ENCODE measurements at places on chromosomes 7 and 10.

- no peak for DNase-seq
Observed at GRCh38 chr7:102814025-102814471, 65.2 kb downstream of the FAM185A start.

GRCh38 chr7:55549457-55549856 is 22.8 kb downstream of the VOPP1 start:
- no peak for DNase-seq

DNA sequence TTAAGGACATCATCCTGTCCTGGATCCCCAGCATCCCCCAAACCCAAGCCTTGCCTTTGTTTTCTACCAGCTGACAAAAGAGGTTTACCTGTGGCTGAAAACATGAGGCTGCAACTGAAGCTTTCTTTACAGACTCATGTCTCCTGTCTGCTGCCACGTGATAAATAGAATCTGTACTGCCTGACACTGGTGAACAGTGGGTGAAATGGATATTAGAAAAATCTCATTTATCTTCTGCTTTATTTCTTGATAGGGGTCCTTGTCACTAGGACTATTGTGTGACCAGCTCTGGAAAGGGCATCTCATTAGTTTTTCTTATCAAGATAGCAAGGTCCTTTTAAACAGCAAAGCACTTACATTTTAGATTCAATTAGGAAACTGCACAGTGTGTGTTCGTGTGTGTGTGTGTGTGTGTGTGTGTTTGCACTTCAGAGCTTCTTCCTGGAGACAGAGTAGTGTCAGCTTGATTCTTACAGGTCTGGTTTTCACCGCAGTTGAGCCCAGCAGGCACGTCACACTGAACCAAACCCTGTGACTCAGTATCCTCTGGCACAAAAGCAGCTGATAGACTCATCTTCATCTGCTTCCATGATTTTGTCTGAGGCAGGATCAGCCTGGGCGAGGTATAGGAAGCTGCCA is 373.5 kb upstream of the CELF2 start:
- DNase-seq, result peak; percentile 23

DNA sequence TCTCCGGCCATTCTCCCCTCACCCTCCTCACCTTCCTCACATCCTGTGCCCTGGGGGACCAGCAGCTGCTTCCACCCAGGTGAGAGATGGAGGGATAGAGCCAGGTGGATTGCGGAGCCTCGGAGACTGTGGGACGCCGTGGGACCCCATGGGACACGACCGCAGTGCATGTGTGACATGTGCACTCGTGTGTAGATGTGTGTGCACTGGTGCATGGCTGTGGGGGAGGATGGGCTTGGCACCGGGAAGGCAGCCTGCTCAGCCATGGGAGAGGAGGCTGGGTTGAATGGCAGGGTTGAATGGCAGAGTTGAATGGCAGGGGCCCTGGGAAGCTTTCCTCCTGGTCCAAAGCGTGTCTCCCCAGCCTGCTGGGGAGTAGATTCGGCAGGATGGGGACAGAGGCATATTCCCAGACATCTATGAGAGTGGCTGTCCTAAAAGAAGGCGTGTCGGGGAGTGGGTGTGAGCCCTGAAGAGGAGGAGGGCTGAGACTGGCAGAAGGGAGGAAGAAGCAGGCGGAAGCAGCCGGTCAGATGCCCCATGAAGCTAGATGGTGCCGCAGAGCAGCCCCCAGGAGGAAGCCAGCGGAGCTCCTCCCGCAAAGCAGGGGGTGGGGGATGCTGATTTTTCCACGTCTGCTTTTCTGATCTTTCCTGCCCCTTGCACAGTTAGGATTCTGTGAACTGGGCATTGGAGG is 815 bp downstream of the GIMAP8 start:
- no peak for DNase-seq

DNA sequence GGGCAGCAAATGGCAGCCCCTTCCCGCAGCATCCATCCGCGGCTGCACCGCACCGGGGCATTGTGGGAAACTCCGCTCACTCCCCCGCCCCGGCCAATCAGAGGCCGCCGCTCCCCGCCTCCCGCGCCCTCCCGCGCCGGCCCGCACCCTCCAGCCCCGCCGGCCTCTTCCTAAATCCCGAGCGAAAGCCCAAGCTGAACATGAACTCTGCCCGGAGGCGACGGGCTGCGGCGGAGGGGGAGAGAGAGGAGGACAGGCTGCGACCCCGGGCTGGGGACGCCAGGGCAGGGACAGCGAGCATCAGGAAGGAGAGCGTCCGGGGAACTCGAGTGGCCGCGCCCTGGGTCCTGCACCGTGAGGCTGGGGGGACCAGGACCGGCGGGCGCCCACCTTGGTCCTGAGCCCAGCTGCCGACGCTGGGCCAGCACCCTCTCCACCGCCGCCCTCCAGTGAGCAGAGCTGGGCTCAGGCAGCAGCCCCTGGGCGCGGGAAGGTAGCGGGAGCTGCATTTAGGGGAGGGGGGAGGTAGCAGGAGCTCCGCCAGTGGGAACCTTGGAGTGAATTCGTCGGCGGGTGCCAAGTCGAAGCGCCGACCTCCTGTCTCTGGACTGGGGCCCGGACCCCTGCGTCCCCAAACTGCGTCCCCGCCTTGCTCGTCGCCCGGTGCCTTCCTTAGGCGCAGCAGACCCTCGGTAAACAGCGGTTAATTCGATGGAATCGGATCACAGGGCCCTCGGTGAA is at the start of gene DGKI:
TSS of gene DGKI (minus strand) at position 148 of the 741 bp plus-strand sequence.
- DNase-seq, result peak; percentile 88

DNA sequence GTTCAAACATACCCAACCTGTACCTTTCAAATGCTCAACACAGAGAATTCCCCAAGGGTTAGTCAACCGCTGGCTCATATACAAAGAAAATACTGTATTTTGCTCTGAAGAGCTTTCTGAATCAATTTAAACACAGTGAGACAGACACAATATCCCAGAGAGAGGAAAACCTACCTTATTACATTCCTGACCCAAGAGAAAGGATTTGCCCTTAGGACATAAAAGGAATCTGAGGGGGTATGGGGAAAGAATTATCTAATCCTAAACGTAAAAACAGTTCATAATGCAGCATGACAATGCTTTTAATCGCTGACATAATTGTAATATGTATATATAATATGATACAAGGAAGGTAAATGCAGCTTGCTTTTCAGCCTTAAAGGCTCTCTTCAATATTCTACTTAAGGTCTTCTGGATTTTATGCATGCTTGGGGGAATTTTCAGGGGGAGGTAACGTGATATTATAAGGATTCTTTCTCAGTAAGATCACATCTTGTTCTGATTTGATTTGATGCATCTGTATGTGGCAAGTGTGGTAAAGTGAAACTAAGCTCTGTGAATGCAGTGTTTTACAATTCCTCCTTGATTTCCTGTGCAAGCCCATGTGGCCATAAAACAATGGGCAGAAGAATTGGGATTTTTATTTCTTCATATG is 240.5 kb downstream of the GLI3 start:
- no peak for DNase-seq

DNA sequence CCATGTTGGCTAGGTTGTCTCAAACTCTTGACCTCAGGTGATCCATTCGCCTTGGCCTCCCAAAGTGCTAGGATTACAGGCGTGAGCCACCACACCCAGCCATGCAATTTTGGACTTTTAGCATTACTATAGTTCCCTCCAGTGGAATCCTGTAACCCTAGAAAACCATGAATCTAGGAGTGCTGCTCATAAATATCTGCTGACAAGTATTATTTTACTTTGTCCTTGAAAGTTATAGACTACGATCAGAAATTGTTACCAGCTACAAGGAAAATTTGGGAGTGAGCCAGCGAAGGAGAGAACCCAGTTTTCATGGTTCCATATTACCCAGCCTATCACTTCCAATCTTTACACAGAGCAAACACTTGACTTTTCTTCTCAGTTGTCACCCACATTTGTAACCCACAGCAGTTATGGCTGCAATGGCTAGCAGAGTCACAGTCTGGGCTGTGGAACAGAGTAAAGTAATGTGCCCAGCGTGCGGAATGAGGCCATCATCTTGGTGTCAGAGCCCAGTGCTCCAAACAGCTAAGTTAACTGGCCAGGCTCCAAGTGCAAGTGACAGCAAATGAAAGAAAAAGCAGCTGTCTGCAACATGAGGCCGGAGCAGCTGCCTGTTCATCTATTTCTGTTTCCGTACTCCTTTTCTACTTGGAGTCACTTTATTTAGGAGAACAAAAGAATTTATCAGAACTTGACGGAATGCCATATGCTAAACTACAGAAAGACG is 29.9 kb downstream of the ZC3HC1 start:
- DNase-seq, result no peak

- DNase-seq, result no peak
Observed at GRCh38 chr7:89308535-89308934, 513.0 kb upstream of the TEX47 start.

- DNase-seq, result no peak
Observed at GRCh38 chr7:48045195-48045765, 9.9 kb downstream of the C7orf57 start.

GRCh38 chr7:127678947-127679346 is 27.0 kb downstream of the SND1 start:
- DNase-seq, result no peak

- no peak for DNase-seq
Observed at GRCh38 chr10:35225204-35225603, 98.6 kb downstream of the CREM start.

- DNase-seq, result no peak
Observed at GRCh38 chr7:5526100-5526905, 102.7 kb upstream of the TNRC18 start.

DNA sequence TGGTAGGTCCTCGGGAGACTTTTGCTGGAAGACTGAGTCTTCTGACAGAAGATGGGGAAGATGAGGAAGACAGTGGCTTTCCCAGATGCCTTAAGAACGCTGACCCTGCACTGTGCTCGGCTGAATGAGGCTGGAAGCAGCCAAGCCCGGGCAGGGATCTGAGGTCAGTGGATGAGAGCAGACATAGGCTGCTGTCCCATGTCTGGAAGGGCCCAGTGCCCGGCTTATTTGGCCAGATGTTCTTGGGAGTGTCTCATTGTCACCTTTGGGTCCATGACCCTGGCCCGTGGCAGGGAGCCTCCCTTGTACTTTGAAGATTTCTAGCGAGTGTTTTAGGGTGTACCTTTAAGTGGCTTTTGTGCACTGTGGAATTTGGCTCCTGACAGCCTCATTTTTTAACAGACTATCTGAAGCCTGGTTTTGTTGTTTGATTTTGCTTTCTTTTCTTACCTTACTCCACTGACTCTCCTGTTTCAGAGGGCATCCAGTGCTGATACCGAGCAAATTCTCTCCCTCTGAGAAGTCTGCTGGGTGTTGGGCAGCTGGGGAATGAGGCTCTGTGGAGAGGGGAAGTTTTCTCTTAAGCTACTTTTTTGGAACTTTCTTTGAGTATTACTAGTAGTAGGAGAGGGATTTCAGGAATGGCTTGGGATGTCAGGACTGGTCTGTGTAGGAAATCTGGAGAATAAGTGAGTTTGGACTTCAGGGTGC is 61.4 kb downstream of the CREB5 start:
- DNase-seq, result no peak

DNA sequence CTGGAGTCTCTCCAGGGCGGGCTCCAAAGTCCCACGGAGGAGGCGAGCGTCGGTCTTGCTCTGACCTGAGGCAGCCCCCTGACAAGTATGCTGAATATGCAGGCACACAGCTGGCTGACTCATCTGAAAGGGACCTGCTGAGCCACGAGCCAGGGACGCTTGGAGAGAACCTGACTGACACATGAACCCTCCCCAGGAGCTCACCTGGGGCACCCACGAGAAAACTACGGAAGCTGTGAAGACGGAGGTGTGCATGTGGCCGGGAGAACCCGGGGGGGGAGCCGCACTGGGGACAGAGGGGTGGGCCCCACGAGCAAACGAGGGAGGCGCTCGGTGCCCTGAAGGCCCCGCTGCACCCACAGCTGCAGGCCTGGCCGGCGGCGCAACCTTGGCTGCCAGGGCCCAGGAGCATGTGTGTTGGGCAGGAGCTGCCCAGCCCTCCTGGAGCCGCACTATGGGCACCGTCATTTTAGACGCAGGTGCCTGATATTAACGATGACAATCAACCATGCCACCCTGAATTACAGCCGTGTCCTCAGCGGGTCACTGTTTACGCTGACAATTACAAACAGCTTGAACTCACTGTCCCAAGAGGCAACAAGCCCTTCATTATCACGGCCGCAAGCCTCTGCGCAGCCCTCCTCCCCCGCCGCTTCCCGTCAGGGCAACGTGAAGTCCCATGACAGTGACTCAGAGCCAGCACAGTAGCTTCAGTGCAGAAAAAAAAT is 64.7 kb downstream of the DIP2C start:
- peak; percentile 76 for DNase-seq

GRCh38 chr7:74031403-74032190 is 3.6 kb downstream of the ELN start:
- no peak for DNase-seq

DNA sequence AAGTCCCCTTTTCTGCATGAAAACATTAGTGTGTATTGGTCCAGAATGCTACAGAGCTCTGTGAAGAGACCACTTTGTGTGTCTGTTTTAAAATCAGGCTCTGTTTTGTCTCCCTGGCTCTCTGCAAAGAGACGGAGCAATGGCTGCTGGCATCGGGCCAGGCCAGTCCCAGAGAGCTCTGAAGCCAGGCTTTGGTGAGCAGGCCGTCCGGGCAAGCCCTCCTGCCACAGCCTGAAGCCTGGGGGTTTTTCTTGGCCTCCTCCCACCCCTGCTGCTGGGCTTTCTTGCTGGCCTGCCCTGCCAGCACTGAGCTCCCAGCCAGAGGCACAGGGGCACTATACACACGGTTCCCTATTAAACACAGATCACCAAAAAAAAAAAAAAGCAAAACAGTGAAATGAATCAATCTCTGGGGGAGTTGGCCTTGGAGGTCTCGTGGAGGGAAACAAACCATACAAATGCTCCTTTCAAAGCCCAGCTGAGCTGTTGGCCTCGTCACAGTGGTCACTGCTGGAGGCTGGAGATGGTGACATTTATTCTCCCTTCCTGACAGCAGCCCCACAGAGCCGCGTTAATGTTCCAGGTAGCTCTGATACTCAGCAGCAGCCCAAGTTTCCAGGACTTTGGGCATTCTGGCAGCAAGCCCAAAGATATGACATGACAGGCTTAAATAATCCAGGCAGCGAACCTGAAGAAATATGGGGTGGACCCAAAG is 237.2 kb downstream of the TCF7L2 start:
- DNase-seq, result no peak

DNA sequence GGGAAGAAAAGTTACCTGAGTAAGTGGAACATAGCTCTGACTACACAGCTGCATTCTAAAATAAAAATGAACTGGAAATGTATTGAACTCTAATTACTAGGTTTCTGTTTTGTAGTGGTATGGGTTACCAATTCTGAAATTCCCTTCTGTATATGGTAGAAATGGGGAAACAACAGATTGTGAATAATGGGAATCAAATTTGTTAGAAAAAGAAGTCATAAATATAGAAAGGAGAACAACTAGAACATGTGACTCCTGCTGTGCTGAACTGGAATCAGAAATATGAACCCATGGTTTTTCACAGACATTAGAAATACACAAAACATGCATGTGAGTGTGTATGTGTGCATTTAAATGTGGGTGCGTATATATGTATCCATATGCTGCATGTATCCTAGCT is 27.0 kb downstream of the MCMBP start:
- DNase-seq, result no peak

GRCh38 chr10:3452683-3453361 is 280.2 kb upstream of the PITRM1 start:
- DNase-seq, result no peak

Data from frontal cortex (tissue), 4 donors.